Thymus (tissue), 14 donors: ENCODE measurements at places on chromosomes 3 and 15.

DNA sequence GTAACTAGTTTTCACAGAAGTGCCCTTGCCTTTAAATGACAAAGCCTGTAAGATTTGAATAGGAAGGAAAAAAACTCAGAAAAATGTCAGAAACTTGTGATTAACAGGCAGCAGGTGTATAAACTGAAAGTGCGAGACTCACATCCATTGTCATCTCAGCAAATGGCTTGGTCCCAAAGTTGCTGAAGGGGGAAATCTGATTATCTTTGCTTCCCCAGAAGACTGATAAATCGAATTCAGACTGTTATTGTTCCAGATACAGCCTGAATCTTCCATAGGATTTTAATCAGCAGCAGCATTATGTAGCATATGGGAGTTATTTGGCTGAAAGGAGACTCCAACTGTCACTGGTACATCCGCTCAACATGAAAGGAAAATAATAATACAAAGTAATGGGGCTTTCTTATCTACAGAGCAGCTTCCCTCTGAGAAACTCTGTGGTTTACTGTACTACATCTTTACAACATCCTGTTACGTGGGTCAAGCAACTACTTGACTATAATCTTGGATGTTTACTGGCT, 550.4 kb upstream of the CCDC54 start:
- DNase-seq, result no peak
- H3K27me3 ChIP-seq, result no peaks in the 10 kb centered on the region
- peak overlapping the region; percentile 39 for H3K27ac ChIP-seq

GRCh38 chr3:58093574-58094195, 85.5 kb downstream of the FLNB start:
- H3K4me3 ChIP-seq, result no peak overlapping the region
- no peak overlapping the region for H3K27ac ChIP-seq
- H3K27me3 ChIP-seq, result no peaks in the 10 kb centered on the region
- H3K36me3 ChIP-seq, result peaks cover 54% of the 10 kb centered on the region
- no peaks in the 10 kb centered on the region for H3K4me1 ChIP-seq
- no peak for DNase-seq

GRCh38 chr15:51375966-51376640, 34.6 kb downstream of the GLDN start:
- no peak overlapping the region for H3K4me3 ChIP-seq
- H3K4me1 ChIP-seq, result no peaks in the 10 kb centered on the region
- DNase-seq, result no peak
- no peak overlapping the region for H3K27ac ChIP-seq

GRCh38 chr3:132749786-132750185, 27.6 kb upstream of the NPHP3 start:
- H3K27ac ChIP-seq, result no peak overlapping the region
- no peak for DNase-seq
- H3K4me1 ChIP-seq, result no peaks in the 10 kb centered on the region
- H3K27me3 ChIP-seq, result no peaks in the 10 kb centered on the region

DNA sequence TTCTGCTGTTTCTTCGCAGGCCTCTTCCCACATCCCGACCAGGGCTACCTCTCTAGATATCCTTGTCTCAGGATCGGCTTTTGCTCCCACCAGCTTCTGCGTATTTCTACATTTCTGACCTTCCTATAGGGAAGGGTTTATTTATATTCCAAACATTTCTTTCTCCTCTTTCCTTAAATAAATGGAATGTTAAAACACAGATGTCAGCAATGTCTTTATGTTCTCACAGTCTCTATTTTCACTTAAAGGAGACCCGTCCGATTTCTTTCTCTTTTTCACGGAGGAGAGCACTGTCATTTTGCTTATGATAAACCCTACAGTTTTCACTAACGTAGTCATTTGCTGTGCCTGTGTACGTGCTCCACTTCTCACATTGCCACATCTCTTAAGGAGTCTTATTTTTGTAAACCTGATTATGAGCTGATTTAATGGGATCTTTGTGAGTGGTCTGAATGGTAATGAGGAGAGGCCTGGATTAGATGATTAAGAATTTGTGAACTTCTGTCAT, 630 bp downstream of the KIF15 start:
- peaks cover 20% of the 10 kb centered on the region for H3K36me3 ChIP-seq
- DNase-seq, result peak; percentile 2
- H3K27ac ChIP-seq, result no peak overlapping the region
- peak overlapping the region; percentile 81 for H3K4me3 ChIP-seq
- H3K4me1 ChIP-seq, result peaks cover 9% of the 10 kb centered on the region

GRCh38 chr15:84949043-84949442, 32.6 kb upstream of the PDE8A start:
- no peaks in the 10 kb centered on the region for H3K27me3 ChIP-seq
- H3K36me3 ChIP-seq, result no peaks in the 10 kb centered on the region
- H3K27ac ChIP-seq, result no peak overlapping the region
- H3K4me3 ChIP-seq, result no peak overlapping the region
- H3K4me1 ChIP-seq, result no peaks in the 10 kb centered on the region

DNA sequence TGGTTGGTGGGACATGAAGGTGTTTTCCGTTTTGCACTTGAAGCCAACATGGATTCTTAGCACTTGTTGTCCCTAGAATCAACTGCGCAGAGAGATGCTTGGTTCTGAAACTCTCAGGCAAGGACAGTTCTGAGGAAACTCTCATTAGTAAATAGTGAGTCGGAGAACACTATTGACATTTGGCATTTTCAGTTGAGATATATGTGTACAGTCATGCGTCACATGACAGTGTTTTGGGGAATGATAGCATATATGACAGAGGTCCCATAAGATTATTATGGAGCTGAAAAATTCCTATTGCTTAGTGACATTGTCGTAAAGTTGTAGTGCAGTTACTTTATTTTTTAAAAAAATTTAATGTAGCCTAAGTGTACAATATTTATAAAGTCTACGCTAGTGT, 5.8 kb downstream of the APBA2 start:
- H3K27me3 ChIP-seq, result peaks cover 13% of the 10 kb centered on the region
- H3K4me1 ChIP-seq, result peaks cover 32% of the 10 kb centered on the region
- no peak overlapping the region for H3K4me3 ChIP-seq
- no peak for DNase-seq
- no peak overlapping the region for H3K27ac ChIP-seq

DNA sequence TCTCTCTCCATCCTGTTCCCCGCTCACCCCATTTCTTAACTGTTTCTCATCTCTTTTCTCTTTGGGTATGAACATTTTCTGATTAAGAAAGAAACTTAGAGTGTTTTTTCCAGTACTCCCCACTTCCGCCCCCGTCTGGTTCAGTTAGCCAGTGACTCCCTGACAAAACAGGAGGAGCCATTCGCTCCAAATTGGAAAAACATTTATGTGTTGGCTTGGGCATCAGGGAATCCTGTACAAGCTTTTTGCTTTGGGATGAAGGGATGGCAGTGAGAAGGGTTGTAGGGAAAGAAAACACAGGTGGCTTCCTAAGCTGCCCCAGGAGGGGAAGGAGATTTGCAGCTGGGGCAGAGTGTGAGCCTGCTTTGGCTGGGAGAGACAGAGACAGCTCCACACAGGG, 47.0 kb downstream of the BOC start:
- H3K36me3 ChIP-seq, result no peaks in the 10 kb centered on the region
- no peaks in the 10 kb centered on the region for H3K27me3 ChIP-seq
- H3K27ac ChIP-seq, result no peak overlapping the region
- H3K4me3 ChIP-seq, result no peak overlapping the region
- H3K4me1 ChIP-seq, result peaks cover 8% of the 10 kb centered on the region

DNA sequence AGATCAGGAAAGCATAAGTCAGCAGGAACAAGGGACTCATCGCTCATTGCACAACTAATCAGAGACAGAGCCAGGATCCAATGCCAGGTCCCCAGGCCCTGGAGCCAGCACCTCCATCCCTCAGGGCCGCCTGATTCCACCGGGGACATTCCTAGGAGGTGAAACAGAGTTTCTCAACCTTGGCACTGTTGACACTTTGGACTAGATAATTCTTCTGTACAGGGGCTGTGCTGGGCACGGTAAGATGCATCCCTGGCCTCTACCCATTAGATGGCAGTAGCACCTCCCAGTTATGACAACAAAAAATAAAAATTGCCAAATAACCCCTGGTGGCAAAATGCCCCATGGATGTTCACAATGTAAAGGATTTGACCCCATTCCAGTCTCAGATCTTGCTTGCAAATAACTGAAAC, 127.7 kb downstream of the MTHFS start:
- H3K27ac ChIP-seq, result no peak overlapping the region
- H3K4me3 ChIP-seq, result no peak overlapping the region
- no peak for DNase-seq
- H3K4me1 ChIP-seq, result no peaks in the 10 kb centered on the region

- H3K27ac ChIP-seq, result no peak overlapping the region
- H3K4me3 ChIP-seq, result no peak overlapping the region
- no peaks in the 10 kb centered on the region for H3K36me3 ChIP-seq
- no peaks in the 10 kb centered on the region for H3K4me1 ChIP-seq
These were observed 12.5 kb upstream of the RPS27L start for GRCh38 chr15:63169788-63170187.

DNA sequence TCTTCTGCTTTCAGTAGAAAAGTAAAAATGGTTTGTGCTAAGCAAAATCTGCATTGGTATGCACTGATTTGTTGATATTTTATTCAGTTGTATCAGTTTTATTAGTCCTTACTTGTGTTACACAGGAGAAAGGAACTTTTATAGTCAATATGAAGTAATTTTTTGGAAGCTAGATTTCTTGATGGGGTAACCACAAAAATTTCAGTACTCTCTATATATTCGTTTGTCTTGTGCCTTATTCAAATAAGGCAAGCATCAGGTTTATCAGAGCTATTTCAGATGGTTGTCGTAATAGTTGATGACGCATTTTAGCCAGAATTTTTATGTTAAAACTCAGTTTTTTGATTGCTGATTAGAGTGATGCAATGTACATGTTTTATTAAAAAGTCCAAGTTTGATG, 50.7 kb upstream of the NIPA1 start:
- H3K27ac ChIP-seq, result no peak overlapping the region
- H3K4me1 ChIP-seq, result no peaks in the 10 kb centered on the region
- H3K36me3 ChIP-seq, result no peaks in the 10 kb centered on the region
- H3K27me3 ChIP-seq, result no peaks in the 10 kb centered on the region
- DNase-seq, result no peak

- H3K4me3 ChIP-seq, result no peak overlapping the region
- DNase-seq, result no peak
- no peaks in the 10 kb centered on the region for H3K4me1 ChIP-seq
- H3K27me3 ChIP-seq, result no peaks in the 10 kb centered on the region
- no peak overlapping the region for H3K27ac ChIP-seq
- no peaks in the 10 kb centered on the region for H3K36me3 ChIP-seq
These were observed 150.6 kb upstream of the RARB start for GRCh38 chr3:25277503-25277902.

GRCh38 chr3:52036222-52036694, 20.1 kb downstream of the DUSP7 start:
- H3K4me3 ChIP-seq, result no peak overlapping the region
- H3K27ac ChIP-seq, result no peak overlapping the region
- no peak for DNase-seq
- H3K4me1 ChIP-seq, result no peaks in the 10 kb centered on the region
- no peaks in the 10 kb centered on the region for H3K27me3 ChIP-seq
- H3K36me3 ChIP-seq, result no peaks in the 10 kb centered on the region

- no peak for DNase-seq
- peak overlapping the region; percentile 71 for H3K27ac ChIP-seq
- H3K27me3 ChIP-seq, result no peaks in the 10 kb centered on the region
- H3K36me3 ChIP-seq, result no peaks in the 10 kb centered on the region
- no peaks in the 10 kb centered on the region for H3K4me1 ChIP-seq
These were observed 38.7 kb upstream of the PTPRG start for GRCh38 chr3:61522626-61523025.

DNA sequence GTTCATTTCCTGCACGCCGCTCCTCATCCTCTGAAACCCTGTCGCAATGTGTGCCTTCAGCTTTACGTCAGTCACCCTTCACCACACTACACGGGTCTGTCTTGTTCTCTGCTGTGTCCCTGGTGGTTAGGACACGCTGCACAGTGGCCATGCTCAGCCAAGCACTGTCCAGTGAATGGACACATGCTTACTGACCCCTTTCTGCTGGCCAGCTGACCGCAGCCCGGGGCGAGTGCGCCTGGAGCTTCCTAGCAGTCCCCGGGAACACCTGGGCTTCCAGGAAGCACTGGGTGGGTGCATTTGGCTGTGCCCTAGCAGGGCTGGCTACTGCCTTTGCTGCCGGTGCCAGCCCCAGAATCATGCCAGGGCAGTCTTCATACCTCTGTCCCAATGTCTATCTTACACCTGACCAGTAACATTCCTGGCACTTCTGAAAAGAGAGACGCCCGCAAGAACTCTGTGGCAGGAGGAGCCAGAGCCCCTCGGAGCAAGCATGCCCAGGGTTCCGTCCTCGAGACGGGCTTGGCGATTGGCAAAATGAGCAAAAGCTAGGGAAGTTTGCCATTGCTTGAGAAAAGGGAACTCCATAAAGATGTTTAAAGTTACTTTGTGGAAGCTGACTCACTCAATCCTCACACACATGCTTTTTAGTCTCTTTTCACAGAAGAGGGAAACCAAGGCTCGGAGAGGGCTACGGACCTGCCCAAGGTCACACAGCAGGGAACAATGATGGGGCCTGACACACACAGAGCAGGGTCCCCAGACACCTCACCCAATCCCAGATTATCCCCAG, 15.7 kb upstream of the ZXDC start:
- H3K4me1 ChIP-seq, result peaks cover 85% of the 10 kb centered on the region
- H3K36me3 ChIP-seq, result no peaks in the 10 kb centered on the region
- no peaks in the 10 kb centered on the region for H3K27me3 ChIP-seq
- H3K27ac ChIP-seq, result no peak overlapping the region
- H3K4me3 ChIP-seq, result no peak overlapping the region

DNA sequence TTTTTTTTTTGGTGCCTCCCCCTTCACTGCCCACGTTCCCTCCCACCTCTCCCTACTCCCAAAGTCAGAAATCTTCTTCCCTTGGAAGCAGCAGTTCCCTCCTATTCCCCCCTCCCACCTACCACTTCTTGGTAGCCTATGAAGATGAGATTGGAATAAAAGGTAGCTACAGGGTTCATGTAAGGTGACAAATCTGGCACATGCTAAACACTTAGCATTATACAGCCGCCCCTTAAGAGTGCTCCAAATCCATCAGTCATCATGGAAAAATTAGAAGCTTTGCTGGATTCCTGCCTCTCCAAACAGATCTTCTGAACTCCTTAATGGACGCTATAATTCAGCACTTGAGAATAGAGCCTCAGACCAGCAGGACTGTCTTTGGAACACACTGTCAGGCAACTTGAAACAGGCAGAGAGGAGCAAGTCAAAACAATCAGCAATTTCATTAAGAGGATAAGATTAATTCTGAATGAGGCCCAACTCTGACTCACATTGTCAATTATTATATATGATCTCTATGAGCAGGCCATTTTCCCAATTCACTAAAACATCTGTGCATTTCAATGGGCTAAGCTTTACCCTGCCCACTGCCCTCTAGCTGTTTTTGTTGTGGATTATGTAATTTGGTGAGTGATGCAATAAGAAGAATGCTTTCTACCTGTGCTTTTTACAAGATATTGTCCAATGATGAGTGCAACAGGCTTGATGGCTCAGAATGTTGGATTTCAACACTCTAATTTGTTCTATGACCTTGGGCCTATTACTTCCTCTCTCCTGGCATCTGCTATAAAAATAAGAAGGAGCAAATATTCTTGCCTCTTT, 34.6 kb upstream of the SPRED1 start:
- peaks cover 7% of the 10 kb centered on the region for H3K4me1 ChIP-seq
- DNase-seq, result peak; percentile 4
- no peaks in the 10 kb centered on the region for H3K27me3 ChIP-seq
- no peak overlapping the region for H3K27ac ChIP-seq
- H3K4me3 ChIP-seq, result no peak overlapping the region
